ENCODE measurements at places on chromosomes 7 and 10.

- no peak for DNase-seq
Observed at GRCh38 chr7:136976504-136977251, 108.2 kb downstream of the CHRM2 start.

DNA sequence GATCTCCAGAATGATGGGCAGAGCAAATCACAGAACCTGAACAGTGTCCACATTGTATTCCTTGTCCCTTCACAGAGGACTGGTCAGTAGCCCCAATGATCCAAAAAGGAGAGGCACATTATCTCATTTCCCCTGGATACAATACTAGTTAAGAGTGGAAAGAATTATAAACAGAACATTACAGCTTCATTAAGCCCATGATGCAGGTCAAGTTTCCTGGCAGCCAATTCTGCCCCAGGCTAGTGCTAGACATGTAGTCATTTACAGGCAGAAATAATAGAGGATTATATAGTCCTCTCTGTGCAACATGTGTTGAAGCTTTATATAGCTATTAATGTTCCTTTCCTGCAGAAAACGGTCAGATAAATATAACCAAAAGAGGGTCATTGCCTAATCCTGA lies 124.3 kb upstream of the WNT16 start:
- no peak for DNase-seq

GRCh38 chr10:101450277-101451080 lies 96.5 kb downstream of the BTRC start:
- no peak for DNase-seq

GRCh38 chr10:118383699-118384098 lies 41.6 kb upstream of the FAM204A start:
- no peak for DNase-seq

Data from C1 segment of cervical spinal cord (tissue), 14 donors.